ENCODE measurements at places on chromosomes 3 and 15.
A peak's percentile ranks its signal among the peaks of the same experiment; 100 is the strongest.

GRCh38 chr3:149609595-149609994, 48.2 kb downstream of the WWTR1 start:
- DNase-seq, result no peak

DNA sequence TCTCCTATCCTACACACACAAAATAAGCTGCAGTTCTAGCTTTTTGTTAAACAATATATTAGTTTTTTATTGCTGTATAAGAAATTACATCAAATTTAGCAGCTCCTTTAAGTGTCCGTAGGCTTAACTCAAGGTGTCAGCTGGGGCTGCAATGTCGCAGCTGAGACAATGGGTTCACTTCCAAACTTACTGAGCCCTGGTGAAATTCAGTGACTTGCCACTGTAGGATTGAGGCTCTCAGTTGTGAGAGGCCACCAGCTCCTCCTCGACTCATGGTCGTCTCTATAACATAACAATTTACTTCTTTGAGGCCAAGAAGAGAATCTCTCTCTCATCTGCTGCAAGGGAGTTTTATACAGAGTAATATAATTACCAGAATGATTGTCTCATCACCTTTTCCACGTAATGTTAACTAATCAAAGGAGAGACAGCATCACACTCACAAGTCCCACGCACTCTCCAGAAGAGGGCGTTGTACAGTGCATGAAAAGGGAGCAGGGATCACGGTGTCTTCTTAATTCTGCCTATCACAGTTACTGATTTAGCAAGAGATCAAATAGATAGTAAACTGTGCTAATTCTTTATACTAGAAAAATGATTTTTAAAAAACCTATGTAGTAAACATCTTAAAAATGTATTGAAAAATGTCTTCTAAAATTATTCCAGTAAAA, 735.6 kb upstream of the GBE1 start:
- DNase-seq, result no peak

DNA sequence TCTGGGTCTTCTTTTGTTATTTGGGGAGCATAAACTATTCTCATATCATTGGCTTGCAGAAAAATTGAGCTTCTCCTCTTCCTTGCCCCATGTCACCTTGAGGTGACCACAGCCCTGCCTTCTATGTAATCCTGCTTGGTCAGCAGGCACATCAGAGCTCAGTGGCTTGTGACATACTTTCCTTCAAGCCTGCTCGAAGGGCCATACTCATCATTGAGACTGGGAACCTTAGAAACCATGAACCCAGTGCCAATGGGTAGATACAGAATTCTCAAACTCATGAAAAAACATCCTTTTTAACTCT, 3.7 kb upstream of the CCR2 start:
- DNase-seq, result no peak

- no peak for DNase-seq
These were observed 5.6 kb downstream of the CIB1 start for GRCh38 chr15:90227816-90228772.

GRCh38 chr3:25033407-25034029, 394.5 kb upstream of the RARB start:
- DNase-seq, result no peak

DNA sequence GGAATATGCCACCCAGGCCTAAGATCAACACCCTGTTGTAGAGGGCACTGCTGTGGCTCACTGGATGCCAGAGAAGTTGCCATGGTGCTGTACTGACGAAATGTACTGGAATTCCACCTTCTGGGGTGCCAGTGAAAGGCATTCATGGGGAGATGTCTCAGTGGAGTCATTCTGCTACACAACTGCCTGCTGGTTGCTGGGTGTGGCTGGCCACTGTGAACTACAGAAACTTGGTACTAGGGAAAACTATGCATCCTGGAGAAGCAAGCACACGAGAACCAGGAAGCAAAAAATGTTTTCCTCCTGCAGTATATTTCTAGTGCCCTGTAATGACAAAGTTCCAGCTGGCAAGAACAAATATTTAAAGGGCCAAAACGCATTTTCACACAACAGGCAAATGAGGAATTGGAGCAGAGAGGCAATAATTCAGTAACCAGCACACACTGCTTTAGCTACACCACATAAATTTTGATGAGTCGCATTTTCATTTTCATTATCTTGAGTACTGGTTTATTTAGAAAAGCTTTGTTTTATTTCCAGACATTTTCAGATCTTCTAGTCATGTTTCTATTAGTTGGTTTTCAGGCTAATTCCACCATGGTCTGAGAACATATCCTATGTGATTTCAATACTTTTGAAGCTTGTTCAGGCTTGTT, 18.3 kb upstream of the RFX7 start:
- no peak for DNase-seq

- DNase-seq, result no peak
These were observed 239.4 kb upstream of the ZPLD1 start for GRCh38 chr3:102195198-102195948.

DNA sequence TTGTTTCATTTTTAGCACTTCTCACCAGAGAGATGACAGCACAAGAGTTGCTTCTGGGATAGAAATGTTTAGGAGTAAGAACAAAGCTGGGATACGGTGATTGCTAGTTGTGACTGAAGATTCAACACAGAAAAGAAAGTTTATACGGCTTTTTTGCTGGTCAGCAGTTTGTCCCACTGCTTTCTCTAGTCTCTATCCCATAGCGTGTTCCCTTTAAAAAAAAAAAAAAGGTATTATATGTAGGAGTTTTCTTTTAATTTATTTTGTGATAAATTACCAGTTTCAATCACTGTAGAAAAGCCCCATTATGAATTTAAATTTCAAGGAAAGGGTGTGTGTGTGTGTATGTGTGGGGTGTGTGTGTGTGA, 48.0 kb downstream of the PGPEP1L start:
- DNase-seq, result no peak

- DNase-seq, result no peak
These were observed 188.9 kb downstream of the FMN1 start for GRCh38 chr15:33005582-33005981.

- DNase-seq, result peak; percentile 17
These were observed 1092.5 kb upstream of the EPHA6 start for GRCh38 chr3:95721938-95722337.

- DNase-seq, result no peak
These were observed 1.2 kb upstream of the CSPG5 start for GRCh38 chr3:47579875-47580274.

DNA sequence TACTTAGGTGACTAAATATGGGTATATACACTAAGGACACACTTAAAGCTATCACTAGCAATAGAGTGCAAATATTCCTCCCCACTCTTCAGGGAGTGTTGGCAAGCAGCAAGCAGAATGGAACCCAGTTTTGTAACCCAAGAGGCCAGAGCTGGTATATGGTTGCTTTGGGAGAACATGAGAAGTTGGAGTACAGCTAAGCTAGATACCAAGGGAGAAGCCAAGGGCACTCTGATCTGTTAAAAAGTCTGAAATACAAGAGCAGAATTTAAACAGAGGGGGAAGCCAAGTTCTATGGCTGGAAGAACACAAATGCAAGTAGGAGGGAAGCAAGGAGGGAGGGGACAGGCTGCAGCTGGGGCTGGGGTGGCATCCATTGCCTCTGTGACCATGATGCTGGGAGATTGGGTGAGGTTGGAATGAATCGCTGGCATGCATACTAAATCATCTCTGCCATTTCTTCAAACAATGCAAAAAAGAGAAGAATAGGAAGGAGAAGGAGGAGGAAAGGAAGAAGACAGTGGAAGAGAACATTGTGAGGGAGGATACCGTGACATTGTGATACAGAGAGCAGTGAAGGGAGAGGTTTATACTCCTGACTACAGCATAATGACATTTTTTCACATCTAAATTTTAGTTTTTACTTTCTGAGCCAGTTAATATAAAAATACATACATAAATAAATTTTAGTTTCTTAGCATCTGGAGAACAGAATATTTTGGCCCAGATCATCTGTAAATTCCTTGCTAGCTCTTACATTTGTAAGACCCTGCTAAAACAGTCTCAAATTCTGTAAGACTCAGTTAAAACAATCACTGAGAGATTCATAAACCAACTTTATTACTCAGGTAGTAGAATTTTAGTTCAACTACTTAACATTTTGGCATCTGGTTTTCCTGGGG, 9.0 kb upstream of the ANXA2 start:
- DNase-seq, result no peak

- DNase-seq, result no peak
These were observed 38.1 kb downstream of the SLCO2A1 start for GRCh38 chr3:133991637-133992036.

DNA sequence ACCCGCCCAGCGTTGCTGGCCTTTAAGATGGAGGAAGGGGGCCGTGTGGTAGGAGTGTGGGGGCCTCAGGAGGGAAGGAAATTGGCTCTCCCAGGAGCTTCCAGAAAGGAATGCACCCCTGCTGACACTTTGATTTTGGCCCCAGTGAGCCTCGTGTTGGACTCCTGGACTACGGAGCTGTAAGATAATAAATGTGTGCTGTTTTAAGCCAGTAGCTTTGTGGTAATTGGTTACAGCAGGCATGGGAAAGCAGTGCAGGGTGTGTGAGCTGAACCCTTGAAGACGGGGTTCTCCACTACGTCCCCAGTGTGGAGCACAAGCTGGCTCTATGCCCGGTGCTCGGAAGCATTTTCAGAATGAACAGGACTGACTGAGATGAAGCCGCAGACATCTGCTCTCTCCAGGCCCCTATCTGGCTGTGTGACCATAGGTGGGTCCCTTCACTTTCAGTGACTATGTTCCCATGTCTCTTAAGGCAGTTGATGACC, 22.9 kb upstream of the CGNL1 start:
- DNase-seq, result no peak

DNA sequence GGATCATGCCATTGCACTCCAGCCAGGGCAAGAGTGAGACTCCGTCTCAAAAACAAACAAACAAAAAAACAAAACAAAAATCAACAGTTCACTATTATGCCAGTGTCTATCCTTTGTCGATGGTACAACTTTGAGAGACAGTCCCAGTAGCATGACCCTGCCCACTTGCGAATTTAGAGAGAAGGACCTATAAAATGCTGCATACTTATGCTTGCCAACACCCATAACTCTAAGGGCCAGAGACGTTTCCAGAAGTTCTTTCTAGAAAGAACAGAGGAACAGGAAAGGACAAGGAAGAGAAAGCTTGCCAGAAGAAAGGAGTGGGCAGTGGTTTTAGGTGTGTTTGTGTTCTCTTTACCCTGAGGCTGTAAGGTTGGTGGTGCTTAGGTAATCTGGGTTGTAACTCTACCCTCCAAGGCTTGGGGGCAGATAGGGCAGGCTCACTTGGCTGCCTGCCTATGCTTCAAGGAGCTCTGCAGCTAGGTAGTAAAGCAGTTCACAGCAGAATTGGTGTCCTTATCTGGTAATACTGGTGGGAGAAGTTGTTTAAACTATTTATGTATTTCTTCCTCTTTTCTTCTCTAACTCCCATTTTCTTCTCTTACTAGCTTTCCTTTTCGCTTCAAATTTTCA, 50.6 kb upstream of the SPPL2A start:
- no peak for DNase-seq

DNA sequence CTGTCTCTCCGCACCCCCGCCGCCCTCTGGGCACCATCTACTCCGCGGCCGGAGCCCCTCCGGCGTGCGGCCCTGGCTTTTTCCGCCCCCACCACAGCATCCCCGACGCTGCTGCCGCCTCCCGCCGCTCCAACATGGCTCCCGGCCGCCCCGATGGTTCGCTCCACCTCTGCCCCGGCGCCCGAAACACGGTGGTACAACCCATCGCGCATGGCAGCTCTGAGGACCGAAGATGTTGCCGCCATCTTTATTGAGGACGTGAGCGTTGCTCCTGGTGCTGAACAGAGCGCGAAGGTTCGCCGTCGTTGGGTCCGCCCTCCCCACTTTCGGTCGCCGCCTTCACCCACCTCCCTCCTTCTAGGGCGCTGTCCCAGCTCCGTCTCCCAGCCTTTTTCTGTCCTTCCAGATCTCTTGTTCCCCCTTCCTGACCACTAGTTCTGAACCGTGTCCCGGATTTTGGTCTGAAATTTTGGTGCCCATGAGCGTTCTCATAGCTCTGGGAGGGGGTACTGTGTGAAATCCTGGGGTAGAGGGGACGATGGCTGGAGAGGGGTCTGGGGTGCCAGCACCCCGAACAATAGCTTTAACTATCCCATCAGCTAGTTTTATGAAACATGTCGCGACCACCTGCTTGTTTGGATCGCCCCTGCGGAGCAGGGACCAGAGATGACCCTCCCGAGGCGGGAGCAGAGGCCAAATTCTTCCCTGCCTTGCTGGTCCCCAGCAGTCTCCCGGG, at the start of gene CELSR3:
Gene CELSR3 (minus strand): TSS at position 134 of the 736 bp plus-strand sequence. CDS start 252 bp downstream, outside the sequence.
- DNase-seq, result peak; percentile 62

DNA sequence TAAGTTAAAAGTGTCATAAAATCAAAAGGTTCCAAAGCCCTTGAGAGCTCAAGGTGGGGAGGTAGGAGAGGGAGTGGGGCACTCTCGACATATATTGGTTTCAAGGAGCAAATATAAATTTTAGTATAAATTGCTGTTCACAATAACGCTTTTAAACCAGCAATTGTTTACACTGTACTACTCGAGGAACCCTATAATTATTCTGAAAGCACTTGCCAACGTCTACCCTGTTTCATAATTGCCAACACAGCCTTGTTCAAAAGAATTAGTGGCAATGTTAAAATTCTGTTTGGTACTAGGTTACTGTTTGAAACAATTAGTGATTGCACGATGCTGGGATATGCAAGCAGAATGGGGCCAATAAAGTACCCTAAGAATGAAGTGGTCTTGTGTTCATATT, 76.3 kb upstream of the ICE2 start:
- DNase-seq, result no peak

DNA sequence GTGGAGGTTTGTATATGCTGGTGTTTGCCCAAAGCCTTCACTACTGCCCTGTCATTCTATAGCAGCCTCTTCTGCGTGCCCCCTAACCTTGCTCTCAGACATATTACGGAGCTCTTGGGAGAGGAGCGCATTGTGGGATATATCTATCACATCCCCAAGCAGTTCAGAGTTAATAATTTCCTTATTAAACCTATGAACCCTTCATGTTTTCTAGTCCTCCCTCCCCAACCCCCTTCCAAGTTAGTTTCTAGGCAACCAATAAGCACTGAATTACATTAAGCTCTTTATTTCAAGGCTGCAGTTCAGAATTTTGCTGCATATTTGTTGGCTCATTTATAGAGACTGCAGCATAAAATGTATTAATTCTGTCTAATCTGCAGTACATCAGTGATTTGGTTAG, 57.3 kb upstream of the GRM7 start:
- DNase-seq, result no peak

- DNase-seq, result no peak
These were observed 5.7 kb upstream of the SKOR1 start for GRCh38 chr15:67819636-67820035.

DNA sequence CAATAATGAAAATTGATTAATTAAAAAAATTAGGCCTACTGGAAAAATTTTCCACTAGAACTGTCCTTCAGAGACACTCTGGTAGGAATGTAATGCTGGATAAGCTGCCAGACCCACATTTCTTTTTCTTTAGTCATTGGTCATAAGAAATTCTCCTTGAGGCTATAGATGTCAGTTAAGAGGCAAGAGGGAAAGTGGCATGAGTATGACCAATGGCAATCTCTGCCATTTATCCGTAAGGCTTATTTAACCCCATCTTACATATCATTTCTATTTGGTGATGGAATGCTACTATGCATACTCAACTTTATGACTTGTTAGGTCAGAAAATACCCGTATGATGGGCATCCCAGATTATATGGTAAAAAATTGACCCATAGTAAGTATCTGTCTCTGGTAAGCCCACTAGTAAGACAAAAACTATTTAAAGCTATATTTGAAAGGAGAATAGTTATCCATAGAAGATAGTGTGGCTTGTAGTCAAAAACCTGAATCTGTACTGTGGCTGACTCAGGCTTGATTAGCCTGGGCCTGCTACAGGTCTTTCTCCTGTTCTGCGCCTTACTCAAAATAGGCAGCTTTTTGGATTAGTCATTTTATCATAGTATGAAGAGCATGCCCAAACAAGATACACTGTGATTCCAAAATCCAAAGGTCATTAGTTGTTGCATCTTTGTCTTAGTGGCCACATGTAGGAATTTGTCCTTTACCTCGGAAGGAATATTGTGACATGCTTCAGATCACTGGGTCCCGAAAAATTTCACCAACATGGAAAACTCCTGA, 314.7 kb downstream of the PYDC2 start:
- no peak for DNase-seq

Measured in CD4-positive, alpha-beta T cell treated with Interleukin-15 for 4 hours (primary cell).